ENCODE measurements at places on chromosomes 2 and 18.

GRCh38 chr2:25230198-25230947, 62.0 kb upstream of the POMC start:
- DNase-seq = peak; percentile 79

- DNase-seq = no peak
Measured at GRCh38 chr2:124983595-124983994, 958.5 kb downstream of the CNTNAP5 start.

DNA sequence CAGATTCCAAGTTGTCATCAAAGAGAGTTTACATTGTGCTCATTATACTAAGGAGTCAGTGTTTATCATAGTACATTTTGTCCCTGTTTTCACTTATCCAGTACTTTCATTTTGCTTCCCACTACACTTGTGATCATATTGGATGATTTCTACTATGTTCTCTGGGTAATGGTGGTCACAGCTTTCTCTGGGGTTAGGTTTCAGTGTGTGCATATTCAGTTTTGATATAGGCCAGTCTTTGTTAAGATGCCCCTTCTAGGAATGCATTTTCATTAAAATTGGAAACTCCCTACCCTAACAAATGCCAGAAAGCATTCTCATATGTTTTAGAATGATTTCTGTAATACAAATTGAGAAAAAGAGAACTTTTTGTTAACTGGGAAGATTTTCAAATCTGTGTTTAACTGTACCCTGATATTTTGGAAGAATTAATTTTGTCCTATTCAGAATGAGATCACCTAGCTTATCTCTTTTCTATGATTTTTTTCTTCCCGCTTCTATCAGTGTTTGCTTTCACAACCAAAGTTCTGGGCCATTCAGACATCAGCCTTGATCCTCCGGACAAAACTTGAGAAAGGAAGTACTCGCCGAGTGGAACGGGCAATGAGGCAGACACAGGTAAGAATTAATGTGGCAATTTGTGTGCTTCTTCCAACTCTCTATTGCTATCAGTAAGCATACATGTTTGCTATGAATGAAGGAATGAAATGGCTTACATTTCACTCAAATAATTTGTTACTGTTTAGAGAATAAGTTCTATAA, 74.6 kb downstream of the TTC27 start:
- no peak for DNase-seq

- DNase-seq = no peak
Measured at GRCh38 chr2:212448698-212449097, 89.9 kb downstream of the ERBB4 start.

DNA sequence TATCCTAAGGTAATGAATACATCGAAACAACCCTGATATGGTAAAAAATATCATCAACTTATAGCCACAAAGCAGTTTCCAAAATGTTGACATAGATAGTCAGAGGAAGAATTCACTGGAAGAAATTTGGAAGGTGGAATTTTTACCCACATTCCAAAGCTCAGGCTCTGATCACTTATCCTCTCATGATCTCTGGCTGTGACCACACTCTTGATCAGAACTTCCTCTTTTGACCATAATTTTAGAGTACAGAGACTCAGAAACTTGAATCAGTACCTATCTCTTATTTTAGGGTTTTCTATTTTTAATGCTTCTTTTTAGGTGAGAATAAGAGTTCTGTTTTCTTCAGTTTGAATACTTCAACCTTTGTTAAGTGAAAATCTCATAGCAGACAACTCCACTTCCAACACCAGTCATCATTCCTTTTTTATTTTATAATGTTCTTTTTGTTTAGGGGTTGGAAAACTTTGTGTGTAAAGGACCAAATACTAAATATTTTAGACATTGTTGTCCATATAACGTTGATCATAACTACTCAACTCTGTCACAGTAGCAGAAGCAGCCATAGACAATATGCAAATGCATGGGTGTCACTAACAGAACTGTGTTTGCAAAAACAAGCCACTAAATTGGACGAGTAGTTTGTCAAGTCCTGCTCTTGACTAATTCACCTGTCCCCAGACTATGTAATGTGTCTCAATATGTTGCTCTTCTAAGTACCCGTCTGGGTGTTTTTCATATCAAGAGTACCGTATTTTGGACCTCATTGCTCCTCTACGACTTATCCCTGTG, 891.6 kb upstream of the CRIM1 start:
- DNase-seq = no peak

GRCh38 chr2:80396276-80396675, 91.7 kb upstream of the LRRTM1 start:
- no peak for DNase-seq

- no peak for DNase-seq
Measured at GRCh38 chr2:71682341-71682740, 229.0 kb downstream of the DYSF start.

- no peak for DNase-seq
Measured at GRCh38 chr2:76330865-76331264, 620.1 kb upstream of the GCFC2 start.

- no peak for DNase-seq
Measured at GRCh38 chr2:126975671-126976655, 77.3 kb downstream of the TEX51 start.

DNA sequence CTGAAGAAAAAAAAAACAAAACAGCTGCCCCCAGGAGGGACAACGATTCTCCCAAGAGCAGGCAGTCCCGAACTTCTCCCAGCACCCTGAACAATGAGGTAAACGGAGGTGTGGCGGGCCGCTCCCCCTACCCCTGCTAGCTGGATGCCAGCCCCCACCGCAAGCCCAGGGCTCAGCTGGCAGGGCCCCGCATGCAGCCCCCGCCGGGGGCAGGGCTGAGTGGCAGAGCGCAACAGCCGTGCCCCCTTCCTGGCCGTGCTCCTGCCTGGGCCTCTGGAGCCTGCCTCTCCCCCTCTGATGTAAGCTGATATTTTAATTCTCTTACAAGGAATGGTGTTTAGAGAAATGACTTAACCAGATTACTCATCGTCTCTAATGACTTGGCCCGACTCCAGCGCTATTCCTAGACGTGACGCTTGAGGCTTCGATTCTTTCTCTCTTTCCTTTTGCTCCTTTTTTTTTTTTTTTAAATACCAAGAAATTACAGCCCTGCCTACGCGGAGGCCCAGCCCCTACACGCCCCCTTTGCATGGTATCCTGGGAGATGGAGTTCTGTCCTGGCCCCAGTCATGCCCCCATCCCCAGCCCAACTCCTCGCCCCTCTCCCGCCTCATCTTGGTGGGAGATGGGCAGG, 4.6 kb upstream of the ARID5A start:
- peak; percentile 94 for DNase-seq

DNA sequence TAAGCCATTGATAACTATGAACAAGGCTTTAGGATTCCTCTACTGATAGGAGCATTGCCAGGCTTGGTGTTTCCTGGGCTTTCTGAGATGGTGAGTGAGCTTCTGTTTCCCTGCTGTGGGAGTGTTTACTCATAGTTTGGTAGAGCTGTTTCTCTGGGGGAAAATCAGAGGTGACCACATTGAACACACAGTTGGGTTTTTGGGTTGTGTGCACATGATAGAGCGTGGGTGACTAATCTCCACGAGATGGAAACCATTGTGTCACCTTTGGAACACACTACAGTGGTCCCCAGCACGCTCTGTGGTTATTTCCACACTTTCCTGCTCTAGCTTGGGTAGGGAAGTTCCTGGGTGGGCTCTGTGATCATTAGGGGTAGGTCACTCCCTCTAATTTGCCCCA, 5.4 kb downstream of the IL1R1 start:
- no peak for DNase-seq

- no peak for DNase-seq
Measured at GRCh38 chr2:240955306-240956170, 42.9 kb upstream of the SNED1 start.

DNA sequence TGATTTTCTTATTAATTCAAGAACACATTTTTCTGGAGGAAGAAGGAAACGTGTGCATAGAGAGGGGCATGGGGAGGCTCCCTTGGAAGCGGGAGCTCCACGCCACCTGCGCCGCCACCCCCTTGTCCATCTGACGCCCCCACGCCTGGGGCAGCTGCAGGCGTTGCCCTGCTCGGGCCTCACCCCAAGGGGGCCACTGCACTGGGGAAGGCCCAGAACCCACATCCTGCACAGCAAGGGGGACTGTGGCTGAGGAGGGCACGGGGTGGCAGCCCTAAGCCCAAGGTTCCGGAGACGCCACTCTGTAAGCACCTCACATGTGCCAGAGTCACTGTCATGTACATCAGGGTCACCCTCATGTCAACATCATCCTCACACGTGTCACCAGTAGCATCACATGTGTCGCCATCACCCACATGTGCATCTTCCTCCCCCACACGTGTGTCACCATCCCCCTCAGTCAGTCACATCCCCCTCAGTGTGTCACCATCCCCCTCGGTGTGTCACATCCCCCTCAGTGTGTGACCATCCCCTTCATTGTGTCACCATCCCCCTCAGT, 486.7 kb upstream of the SALL3 start:
- DNase-seq = no peak

- no peak for DNase-seq
Measured at GRCh38 chr2:228541789-228542188, 360.3 kb upstream of the SPHKAP start.

All from COR-L47 (cell line).